Stimulated activated CD8-positive, alpha-beta memory T cell treated with anti-CD3 and anti-CD28 coated beads, Interleukin-2, amount 100 ng/mL, for 48 hours (primary cell): ENCODE measurements at places on chromosomes 1 and 21.

GRCh38 chr1:65632235-65632634 is 160.5 kb upstream of the PDE4B start:
- DNase-seq = no peak

DNA sequence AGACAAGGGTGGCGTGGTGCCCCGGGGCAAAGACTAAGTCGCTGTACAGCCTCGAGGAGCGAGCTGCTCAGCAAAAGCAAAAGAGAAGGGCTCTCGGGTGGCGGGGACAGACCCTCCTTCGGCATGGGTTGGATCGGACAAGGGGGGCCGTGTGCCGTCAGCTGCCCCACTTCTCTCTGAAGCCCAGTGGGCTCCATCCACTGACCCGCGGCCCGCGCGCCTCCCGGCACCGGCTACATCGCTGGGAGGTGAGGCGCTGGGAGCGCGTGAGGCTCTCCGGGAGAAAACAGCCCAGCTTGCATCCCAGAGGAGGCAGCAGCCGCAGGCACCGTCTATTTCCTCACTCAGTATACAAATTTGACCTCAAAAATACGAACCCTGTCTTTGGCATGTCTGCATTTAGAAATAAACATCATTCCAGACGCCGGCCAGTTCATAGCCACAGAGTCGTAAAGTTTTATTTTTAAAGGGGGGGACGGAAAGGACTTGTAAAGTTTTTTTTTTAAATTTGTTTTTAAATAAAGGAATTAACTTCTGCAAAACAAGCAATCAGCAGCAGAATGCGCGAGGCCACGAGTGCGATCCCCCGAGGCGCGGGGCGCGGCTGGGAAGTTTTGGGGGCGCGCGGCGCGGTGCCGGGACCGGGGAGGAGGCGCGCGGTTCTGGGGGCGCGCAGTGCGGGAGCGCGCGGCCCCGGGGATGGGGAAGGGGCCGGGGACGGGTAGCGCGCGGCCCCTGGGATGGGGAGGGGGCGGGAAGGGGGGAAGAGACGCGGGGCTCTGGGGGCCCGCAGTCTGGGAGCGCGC is 689 bp upstream of the GPR137B start:
- no peak for DNase-seq

DNA sequence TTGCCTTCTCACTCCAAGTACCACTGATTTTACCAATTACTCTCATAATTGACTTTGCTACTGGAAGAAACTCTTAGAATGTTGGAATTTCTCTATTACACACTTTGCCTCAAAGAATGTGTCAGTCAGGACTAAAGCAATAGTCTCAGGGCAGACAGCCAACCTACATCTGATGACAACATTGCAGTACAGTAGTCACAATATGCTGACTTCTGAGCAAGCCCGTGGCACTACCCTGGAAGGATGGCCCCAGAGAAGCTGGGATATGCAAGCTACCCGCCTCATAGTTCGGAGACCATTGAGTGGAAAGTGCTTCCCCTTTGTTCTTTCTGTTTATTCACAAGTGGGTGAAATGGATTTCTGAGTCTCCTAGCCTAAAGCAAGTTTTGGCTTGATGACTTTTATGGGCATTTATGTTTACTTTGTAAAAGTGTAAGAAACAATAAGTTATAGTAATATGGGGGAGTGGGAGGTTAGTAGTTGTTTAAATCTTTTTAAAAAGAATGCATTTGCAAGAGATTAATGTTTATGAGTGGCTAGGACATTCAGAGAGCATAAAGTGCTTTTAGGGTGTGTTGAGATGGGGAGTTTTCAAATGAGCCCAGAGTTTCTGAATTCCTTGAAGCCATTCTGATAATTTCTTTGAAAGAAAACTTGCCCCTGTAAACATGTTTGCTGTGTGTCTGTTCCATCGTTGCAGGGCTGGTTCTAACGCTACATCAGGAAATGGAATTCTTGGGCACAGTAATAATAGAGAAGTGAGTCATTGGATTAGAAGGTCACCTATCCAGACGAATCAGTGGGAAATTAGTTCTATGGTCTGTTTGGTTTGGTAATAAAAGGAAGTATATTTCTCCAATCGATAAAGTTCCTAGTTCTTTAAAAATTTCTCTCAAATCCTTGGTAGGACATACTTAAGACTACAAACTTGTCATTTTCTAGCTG is 63.8 kb downstream of the LMO4 start:
- DNase-seq = no peak

DNA sequence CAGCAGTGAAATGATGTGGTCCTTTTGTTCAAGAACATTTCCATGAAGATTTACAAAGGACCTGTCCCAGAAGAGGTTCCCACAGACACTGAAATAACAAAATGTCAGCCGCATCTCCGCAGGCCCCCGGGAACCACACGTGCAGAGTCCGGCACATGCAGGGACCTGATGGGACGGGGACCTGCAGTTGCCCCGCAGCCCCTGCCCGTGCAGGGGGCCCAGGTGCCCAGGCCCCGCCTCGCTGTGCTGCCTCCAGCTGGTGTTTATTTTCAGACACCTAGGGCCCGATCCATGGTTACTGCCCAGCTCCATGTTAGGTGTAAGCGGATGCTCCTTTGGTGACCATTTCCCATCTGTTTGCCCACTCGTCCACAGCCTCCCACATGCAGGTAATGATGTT is 149.3 kb upstream of the ARHGEF16 start:
- no peak for DNase-seq

DNA sequence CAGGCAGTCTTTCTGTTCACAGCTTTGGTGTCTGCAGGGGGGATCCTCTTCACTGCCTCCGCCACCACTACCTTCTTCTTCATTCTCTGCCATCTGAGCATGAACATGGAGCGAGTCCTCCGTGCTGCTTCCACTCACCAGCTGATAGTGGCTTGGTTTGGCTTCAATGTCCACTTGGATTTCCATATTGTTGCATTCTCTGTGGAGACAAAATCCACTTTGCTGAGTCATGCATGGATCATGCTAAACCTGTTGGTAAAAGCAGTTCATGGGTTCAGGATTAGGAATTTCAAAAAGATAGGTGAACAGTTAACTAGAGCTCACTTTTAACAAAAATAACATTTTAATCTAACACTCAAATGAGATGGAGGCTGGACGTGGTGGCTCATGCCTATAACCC is 27.5 kb downstream of the RNF19B start:
- no peak for DNase-seq

DNA sequence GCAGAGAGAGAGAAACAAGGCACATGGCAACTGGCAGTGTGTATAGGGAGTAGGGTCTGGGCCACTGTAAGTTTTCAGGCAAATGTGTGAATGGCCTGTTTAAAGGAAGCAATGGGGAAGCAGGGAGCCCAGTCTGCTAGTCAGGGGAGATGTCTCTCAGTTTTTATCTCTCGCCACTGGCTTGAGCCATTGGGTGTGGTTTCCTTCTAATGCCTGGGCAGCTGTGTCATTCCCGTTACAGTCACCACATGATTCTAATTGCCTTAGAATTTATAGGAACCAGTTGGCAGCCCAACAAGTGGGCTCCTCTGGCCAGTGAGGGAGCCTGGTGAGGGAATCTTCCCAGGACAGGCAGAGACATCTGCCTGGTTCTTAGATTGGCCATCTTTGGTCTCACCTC is 182.4 kb downstream of the DISC1 start:
- no peak for DNase-seq

DNA sequence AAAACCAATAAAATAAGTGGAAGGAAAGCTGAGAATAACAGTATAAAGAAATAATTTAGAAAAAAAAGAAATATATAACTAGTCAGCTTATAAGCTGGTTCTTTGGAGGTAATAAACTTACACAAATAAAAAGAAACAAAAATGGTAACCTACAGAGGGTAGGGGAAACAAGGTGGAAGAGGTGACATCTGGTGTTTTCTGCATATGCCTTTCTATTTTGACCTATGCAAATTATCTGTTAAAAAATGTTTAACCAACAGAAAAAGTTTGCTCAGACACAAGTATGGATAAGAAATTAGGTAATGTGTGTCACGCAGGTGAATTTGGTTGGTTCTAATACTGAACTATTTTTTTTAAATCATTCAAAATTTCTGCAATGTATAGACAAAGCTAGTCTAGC is 53.6 kb upstream of the DMRTA2 start:
- no peak for DNase-seq

- no peak for DNase-seq
Measured at GRCh38 chr1:13732971-13733667, 33.1 kb downstream of the PRDM2 start.

DNA sequence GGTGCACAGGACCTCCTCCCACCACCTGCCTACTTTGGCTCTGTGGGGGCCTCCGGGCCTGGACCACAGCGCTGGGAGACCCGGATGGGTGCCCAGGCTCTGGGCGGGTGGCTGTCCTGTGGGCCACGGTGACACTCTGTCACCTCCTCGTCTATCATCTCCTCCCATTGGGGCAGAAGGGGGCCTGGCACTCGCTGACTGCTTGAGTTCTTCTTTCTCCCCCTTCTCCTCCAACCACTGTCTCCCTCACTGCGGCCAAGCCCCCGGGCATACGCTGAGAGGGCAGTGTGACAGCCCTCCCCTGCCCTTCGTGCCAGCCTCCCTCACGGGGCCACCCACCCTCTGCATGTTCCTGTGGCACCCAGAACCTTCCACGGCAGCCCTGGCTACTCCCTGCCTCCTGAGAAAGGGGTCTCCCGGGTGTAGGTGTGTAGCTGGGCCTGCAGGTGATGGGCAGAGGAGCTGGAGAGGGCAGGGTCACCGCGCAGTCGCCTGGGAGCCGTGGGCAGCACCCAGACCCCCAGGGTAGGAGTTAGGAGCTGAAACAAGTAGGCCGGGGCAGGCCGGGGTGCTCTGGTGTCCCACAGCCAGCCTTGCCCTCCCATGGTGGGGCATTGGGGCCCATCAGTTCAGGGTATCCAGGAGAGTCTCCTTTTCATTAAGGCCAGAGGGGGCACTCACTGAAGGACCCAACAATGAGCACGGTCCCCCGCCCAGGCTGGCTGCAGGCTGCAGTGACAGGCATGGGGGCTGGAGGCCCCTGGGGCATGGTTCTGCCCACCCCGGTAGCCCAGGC is 9.2 kb upstream of the ARF1 start:
- DNase-seq = no peak

GRCh38 chr1:39333296-39333695 is 128.8 kb downstream of the MACF1 start:
- no peak for DNase-seq
